Osteoblast (primary cell): ENCODE measurements at places on chromosomes 2 and 18. TPM values are rescaled to one million over a fixed set of nuclear protein-coding genes. Genes with fewer than 3 reads are reported as not detected.

DNA sequence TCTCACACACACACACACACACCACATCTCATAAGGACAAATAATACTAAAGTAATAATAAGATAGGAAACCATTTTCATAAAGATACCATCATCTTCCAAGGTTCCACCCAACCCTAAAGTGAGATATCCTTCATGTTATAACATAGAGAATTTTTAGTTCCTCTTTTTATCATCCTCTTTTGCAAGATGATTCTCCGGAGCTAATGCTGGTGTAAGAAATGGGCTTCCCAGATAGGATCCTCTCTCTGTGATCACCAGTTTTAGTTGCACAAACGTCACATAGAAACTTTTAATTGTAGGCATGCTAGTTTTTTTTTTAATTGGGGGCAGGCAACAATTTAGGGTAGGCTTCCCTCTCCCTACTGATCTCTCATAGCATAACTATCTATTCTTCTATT lies 49.6 kb downstream of the ARHGAP25 start:
- DNase-seq = no peak

DNA sequence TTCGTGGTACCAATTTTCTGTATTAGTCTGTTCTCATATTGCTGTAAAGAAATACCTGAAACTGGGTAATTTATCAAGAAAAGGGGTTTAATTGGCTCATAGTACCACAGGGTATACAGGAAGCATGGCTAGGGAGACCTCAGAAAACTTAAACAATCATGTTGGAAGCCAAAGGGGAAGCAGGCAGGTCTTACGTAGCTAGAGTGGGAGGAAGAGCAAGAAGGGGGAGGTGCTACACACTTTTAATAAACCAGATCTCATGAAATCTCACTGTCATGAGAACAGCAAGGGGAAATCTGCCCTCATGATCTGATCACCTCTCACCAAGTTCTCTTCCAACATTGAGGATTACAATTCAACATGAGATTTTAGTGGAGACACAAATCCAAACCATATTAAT lies 226.8 kb upstream of the TPO start:
- DNase-seq = no peak

DNA sequence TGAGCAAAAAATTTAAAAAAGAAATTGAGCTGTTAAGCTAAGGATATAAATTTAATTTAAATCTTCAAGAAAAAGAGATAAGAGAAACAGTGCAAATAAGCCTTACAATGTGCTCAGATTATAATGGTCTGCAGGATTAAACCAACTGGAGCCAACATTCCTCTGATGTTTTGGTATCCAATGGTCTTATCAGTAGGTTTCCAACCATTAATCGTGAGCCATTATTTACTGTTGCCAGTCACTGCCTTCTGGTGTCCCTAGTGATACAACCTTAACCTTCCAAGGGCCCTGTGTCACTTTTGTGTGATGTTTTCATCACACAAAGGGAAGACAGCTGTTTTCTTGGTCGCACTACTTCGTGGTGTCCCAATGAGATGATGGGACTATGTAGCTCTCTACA lies 134.5 kb upstream of the CTAGE1 start:
- DNase-seq = no peak

DNA sequence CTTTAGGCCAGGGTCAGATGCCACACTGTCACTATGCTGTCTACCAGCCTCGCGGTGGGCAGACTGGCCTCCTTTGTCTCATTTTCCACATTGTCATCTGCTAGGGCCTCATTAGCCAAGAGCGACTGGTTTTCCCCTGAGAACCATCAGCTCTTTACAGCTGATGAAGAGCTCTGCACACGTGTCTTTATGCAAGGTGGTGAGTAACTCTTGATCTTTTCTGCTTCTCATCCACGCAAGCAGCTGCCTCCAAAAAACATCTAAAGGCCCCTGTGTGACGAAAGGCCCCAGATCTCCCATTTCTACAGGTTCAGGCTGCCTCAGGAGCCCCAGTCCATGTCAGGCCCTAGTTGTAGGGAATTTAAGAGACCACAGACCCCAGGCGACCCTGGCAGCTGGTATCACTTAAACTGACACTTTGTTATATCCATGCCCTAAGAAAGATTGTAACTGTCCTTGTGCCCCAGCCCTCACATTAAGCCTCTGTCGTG lies 52.9 kb downstream of the DPYSL5 start:
- no peak for DNase-seq

DNA sequence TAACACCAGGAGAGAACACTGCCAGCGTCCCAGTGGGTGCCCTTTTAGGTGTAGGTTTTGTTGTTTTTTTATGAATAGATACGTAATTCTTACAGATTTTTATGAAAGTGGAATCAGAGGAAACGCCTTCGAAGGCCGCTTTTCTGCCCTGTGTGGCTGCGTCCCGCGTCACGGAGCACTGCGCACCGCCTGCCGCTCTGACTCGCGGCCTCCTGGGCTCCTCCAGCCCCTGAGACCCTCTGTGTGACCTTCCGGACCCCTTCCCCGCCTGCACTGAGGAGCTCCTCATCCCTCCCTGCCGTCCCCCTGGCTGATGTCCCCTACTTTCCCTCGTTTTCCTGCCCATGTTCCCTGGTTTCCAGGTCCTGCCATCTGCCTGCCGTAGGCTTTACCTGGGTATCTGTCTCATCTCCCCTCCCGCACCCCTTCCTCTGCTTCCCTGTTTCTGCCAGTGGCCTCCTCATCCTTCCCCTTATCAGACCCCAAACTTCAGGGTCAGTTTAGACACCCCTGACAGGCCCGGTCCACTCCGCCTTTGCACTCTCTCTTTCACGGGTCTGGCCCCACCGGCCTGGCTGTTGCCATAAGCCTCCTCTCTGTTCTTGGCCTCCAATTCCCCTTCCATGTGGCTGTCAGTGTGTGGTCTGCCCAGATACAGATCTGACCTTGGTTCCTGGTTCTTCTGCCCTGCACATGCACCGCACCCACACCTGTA lies 32.7 kb downstream of the PDIA6 start:
- peak; percentile 78 for DNase-seq

GRCh38 chr2:196142825-196143224 lies 28.6 kb downstream of the STK17B start:
- DNase-seq = no peak

GRCh38 chr2:233252227-233252626 lies 754 bp downstream of the ATG16L1 start:
- no peak for DNase-seq

DNA sequence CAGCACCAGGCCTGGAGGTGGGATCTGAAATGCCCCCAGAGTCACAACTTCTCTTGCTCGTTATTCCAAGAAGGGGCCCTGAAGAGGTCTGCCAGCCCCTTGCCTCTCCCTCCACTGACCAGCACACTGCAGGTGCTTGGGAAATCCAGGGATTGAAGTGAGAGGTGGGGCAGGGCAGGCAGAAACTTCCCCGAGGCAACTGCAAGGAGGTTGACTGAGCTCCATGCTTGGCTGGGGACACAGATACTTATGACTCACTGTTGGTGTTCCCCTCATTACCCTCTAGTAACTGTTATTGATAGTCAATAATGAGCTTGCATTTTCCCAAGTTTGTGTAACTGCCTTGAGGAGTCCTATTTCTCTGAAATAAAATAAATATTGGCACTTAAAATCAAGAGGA lies 47.5 kb downstream of the MARCO start:
- no peak for DNase-seq

GRCh38 chr18:68855491-68855890 lies 57.6 kb downstream of the CCDC102B start:
- no peak for DNase-seq

GRCh38 chr2:62539606-62540407 lies 33.8 kb upstream of the TMEM17 start:
- DNase-seq = no peak

BMP10 gene
- total RNA-seq = not detected in 2 replicates

CCNT2 gene
- 26.2 and 26.8 TPM in 2 replicates for total RNA-seq

SERPINB4 gene
- total RNA-seq = 0.29 TPM in 1 of 2 replicates, not detected in the other

ST8SIA5 gene
- total RNA-seq = under 0.01 TPM in 2 replicates

FBLN7 gene
- 5.3 and 5.8 TPM in 2 replicates for total RNA-seq

TSPYL6 gene
- total RNA-seq = not detected in 2 replicates

OSR1 gene
- total RNA-seq = 15.2 and 20.9 TPM in 2 replicates

AFF3 gene
- total RNA-seq = 2.9 and 4.3 TPM in 2 replicates
